Body of pancreas (tissue), 4 donors: ENCODE measurements at places on chromosomes 4 and X.

GRCh38 chr4:177947607-177948006, 505.4 kb upstream of the AGA start:
- no peaks in the 10 kb centered on the region for H3K36me3 ChIP-seq
- H3K27ac ChIP-seq, result no peak overlapping the region
- no peak overlapping the region for H3K4me3 ChIP-seq
- DNase-seq, result no peak
- H3K4me1 ChIP-seq, result no peaks in the 10 kb centered on the region

DNA sequence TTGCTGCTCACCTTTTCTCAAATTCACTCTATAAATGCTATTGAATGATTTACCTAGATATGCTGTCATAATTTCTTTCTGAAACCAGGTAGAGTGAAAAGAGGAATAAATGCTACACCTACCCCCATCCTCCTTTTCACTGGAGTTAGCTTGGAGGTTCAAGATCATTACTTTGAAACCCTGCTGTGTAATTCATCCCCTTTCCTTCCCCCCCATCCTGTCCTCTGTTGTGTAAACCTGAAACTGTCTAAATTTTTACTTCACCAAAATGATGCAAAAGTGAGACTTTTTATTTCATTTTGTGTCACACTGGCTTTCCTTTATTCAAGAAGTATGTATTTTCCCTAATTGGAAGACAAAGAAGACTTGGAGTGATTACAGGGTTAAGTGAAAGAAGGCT, 5.4 kb downstream of the ZCCHC18 start:
- H3K36me3 ChIP-seq, result no peaks in the 10 kb centered on the region
- H3K4me3 ChIP-seq, result no peak overlapping the region
- no peaks in the 10 kb centered on the region for H3K4me1 ChIP-seq

DNA sequence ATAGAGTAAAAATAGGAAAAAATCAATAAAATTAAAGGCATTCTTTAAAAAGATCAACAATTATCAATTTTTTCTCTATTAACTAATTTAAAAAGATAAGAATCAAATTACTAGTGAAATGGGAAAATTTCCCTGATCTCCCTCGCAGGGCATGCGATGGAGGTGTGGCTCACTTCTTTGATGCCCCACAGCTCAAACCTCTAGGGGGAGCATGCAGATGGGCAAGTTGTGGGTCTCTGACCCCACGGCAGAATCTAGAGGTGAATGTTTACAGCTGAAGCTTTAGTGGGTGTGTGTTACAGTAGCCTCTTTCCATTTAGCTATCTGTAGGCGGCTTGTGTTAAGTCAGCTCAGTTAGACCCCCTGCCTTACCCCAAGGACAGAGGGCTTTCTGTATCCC, 1348.8 kb downstream of the PCDH18 start:
- no peak overlapping the region for H3K27ac ChIP-seq
- no peak for DNase-seq

- H3K36me3 ChIP-seq, result no peaks in the 10 kb centered on the region
- H3K4me3 ChIP-seq, result no peak overlapping the region
- H3K27ac ChIP-seq, result no peak overlapping the region
- no peaks in the 10 kb centered on the region for H3K27me3 ChIP-seq
Observed at GRCh38 chrX:14872355-14872754, 514 bp downstream of the FANCB start.

- peak; percentile 73 for DNase-seq
- peak within 1 kb of the TSS; percentile 16 for H3K4me3 ChIP-seq
- H3K36me3 ChIP-seq, result no peaks in the 10 kb centered on the region
- H3K4me1 ChIP-seq, result peaks cover 12% of the 10 kb centered on the region
- H3K27ac ChIP-seq, result no peak within 1 kb of the TSS
Observed at GRCh38 chrX:106168107-106168506, at the start of gene PWWP3B. Gene PWWP3B, plus strand, starts transcription at chrX:106168305. Its CDS starts 37,128 bp downstream, at chrX:106205433.

GRCh38 chr4:13102092-13102742, 381.9 kb downstream of the RAB28 start:
- no peaks in the 10 kb centered on the region for H3K27me3 ChIP-seq

- H3K27me3 ChIP-seq, result no peaks in the 10 kb centered on the region
- no peak for DNase-seq
- H3K36me3 ChIP-seq, result no peaks in the 10 kb centered on the region
- H3K27ac ChIP-seq, result no peak overlapping the region
Observed at GRCh38 chr4:26766141-26766540, 94.5 kb upstream of the STIM2 start.

DNA sequence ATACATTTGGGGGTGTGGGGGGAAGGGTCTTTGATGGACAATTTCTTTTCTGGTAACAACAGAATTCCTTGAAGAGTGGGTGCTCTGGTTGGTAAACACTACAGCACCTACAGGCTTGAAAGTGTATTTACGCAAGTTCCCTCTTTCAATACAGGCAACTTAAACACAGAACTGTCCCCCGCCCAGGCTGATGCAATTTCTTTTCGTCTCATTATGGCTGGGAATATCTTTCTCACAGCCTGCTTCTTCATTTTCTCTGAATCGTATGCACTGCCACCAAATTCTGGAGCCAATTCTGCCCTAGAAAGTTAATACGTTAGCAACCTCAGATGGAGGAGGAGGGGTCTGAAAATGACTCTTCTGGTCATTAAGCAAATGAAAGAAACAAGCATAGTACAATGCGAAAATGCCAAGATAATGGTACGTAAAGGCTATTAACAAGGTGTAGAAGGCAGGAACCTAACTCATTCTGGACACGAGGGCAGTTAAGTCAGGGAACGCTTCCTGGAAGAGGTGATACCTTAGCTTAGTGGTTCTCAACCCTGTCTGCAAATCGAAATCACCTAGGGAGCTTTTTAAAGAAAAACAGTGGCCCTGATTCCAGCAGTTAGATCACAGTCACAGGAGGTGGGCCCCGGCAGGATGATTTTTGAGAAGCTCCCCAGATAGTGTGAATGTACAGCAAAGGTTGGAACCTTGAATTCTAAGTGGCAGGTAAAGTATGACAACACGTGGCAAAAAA, 1.0 kb downstream of the AGA start:
- no peak for DNase-seq
- peaks cover 12% of the 10 kb centered on the region for H3K4me1 ChIP-seq
- H3K36me3 ChIP-seq, result peaks cover 2% of the 10 kb centered on the region
- H3K27me3 ChIP-seq, result no peaks in the 10 kb centered on the region
- H3K27ac ChIP-seq, result peak overlapping the region; percentile 93
- peak overlapping the region; percentile 66 for H3K4me3 ChIP-seq

DNA sequence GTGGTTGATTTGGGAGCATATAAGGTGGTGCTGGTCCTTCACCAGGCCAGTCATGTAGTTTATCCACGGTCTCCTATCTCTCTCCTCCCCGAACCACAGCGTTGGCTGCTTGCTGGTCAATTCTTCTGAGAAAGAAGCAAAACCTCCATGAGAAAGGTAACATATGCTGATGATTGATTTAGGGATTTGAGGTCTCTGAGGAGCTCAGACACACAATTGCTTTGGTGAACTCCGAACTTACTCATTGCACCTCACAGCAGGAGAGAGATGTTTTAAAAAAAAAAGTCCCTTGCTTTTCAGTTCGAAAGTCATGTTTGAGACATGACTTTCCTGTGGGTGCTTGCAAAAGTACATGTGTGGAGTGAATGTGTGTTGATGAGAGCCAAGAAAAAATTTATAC, 100.2 kb downstream of the TSPAN7 start:
- H3K36me3 ChIP-seq, result no peaks in the 10 kb centered on the region
- no peak overlapping the region for H3K27ac ChIP-seq
- H3K27me3 ChIP-seq, result no peaks in the 10 kb centered on the region
- no peak overlapping the region for H3K4me3 ChIP-seq
- peaks cover 16% of the 10 kb centered on the region for H3K4me1 ChIP-seq

GRCh38 chr4:186845137-186845842, 121.6 kb upstream of the FAT1 start:
- no peaks in the 10 kb centered on the region for H3K27me3 ChIP-seq
- DNase-seq, result peak; percentile 10
- H3K4me1 ChIP-seq, result peaks cover 11% of the 10 kb centered on the region
- H3K27ac ChIP-seq, result peak overlapping the region; percentile 73
- H3K4me3 ChIP-seq, result no peak overlapping the region

DNA sequence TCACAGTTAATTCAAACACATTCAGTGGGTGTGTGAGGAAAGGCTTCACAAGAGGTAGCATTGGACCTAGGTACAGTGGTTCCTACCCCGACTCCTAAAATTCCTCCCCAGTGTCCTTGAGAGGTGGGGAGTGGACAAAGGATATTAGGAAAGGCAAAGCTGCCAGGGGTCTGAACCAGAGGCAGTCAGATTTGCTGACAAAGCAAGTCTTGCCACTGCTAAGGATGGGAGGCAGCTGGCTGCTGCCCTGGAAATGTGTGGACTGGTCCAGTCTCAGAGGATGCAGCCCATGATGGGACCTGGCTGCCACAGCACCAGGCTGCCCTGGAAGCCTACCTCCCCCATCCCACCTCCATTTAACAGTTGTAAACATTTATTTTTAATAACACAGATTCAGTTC, 4.1 kb upstream of the PHF8 start:
- H3K4me1 ChIP-seq, result peaks cover 11% of the 10 kb centered on the region
- no peaks in the 10 kb centered on the region for H3K27me3 ChIP-seq
- no peak for DNase-seq
- no peak overlapping the region for H3K4me3 ChIP-seq
- H3K36me3 ChIP-seq, result no peaks in the 10 kb centered on the region
- no peak overlapping the region for H3K27ac ChIP-seq

- H3K27me3 ChIP-seq, result no peaks in the 10 kb centered on the region
- H3K36me3 ChIP-seq, result no peaks in the 10 kb centered on the region
- H3K4me3 ChIP-seq, result no peak overlapping the region
- DNase-seq, result no peak
- H3K4me1 ChIP-seq, result no peaks in the 10 kb centered on the region
Observed at GRCh38 chr4:126081336-126081735, 766.6 kb downstream of the FAT4 start.

GRCh38 chr4:17280261-17281018, 231.4 kb downstream of the QDPR start:
- DNase-seq, result no peak
- H3K36me3 ChIP-seq, result no peaks in the 10 kb centered on the region
- no peak overlapping the region for H3K4me3 ChIP-seq

GRCh38 chr4:81509191-81509590, 37.5 kb upstream of the RASGEF1B start:
- H3K27me3 ChIP-seq, result no peaks in the 10 kb centered on the region
- H3K36me3 ChIP-seq, result no peaks in the 10 kb centered on the region
- no peaks in the 10 kb centered on the region for H3K4me1 ChIP-seq
- H3K27ac ChIP-seq, result no peak overlapping the region
- DNase-seq, result no peak

DNA sequence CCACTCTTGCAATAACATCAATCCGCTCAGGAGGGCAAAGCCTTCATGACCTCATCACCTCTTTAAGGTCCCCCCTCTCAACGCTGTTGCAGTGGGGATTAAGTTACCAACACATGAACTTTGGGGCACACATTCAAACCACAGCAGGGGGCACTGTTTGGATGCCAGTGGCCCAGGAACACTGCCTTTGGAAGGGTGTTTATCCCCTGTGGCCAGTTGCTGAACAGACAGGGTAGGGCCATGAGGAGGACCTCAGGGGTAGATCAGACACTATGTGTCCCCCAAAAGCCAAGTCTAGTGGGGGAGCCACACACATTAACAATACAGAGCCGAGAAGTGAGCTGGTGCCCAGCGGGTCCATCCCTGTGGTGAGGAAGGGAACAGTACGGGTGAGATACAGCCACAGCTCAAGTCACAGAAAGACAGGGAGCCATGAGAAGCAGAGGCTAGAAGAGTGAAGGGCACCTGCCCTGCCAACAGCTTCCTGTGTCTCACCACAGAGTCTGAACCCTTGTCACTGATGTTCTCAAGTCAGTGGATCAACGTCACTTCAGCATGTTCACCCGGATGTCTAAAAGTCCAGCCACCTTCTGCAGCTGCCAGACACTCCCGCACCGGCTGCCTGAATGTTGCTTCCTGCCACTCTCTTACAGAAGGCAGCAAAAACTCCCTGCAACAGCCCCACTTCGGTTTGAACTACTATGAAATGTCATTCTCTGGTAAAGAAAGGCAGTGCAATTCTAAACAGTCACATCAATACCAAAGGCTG, 19.9 kb upstream of the MXD4 start:
- no peak for DNase-seq
- no peaks in the 10 kb centered on the region for H3K27me3 ChIP-seq
- no peak overlapping the region for H3K4me3 ChIP-seq

DNA sequence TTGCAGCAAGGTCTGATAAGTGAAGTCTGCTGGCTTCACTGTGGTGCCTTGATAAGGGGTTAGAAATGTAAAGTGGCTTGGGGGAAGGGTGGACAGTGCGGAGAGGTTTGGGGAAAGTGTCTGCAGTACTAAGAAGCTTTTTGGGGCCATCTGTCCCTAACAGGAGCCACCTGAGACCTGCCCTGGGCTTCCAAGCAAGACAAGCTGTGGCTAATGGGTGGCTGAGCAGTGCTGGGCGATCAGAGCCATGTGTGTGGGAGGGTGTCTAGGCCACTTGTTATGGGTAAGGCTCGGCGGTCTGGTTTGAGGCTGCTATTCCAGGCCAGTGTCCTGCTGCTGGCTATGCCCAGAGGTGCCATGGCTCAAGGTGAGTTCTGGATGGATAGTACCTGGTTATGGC, 185.4 kb upstream of the MTMR8 start:
- no peaks in the 10 kb centered on the region for H3K27me3 ChIP-seq
- no peak for DNase-seq
- no peak overlapping the region for H3K4me3 ChIP-seq

- no peak for DNase-seq
- H3K27me3 ChIP-seq, result no peaks in the 10 kb centered on the region
- no peak overlapping the region for H3K4me3 ChIP-seq
Observed at GRCh38 chrX:40010550-40011321, 87.0 kb downstream of the BCOR start.

GRCh38 chrX:66622209-66622608, 16.7 kb downstream of the EDA2R start:
- DNase-seq, result no peak
- H3K27me3 ChIP-seq, result no peaks in the 10 kb centered on the region
- H3K4me1 ChIP-seq, result no peaks in the 10 kb centered on the region

- no peak overlapping the region for H3K27ac ChIP-seq
- peaks cover 10% of the 10 kb centered on the region for H3K4me1 ChIP-seq
- no peaks in the 10 kb centered on the region for H3K36me3 ChIP-seq
- H3K4me3 ChIP-seq, result no peak overlapping the region
- DNase-seq, result no peak
- H3K27me3 ChIP-seq, result no peaks in the 10 kb centered on the region
Observed at GRCh38 chrX:153641627-153642026, 5.4 kb upstream of the DUSP9 start.

GRCh38 chr4:164488114-164488513, 265.8 kb upstream of the SMIM31 start:
- H3K27me3 ChIP-seq, result no peaks in the 10 kb centered on the region
- no peak overlapping the region for H3K27ac ChIP-seq
- H3K4me1 ChIP-seq, result no peaks in the 10 kb centered on the region
- no peaks in the 10 kb centered on the region for H3K36me3 ChIP-seq
- DNase-seq, result no peak
- no peak overlapping the region for H3K4me3 ChIP-seq

GRCh38 chrX:80513625-80514024, 93.4 kb downstream of the TENT5D start:
- no peak for DNase-seq
- H3K4me1 ChIP-seq, result no peaks in the 10 kb centered on the region
- H3K27me3 ChIP-seq, result no peaks in the 10 kb centered on the region
- no peak overlapping the region for H3K27ac ChIP-seq
- no peaks in the 10 kb centered on the region for H3K36me3 ChIP-seq
